ENCODE measurements at places on chromosomes 3 and 15.

DNA sequence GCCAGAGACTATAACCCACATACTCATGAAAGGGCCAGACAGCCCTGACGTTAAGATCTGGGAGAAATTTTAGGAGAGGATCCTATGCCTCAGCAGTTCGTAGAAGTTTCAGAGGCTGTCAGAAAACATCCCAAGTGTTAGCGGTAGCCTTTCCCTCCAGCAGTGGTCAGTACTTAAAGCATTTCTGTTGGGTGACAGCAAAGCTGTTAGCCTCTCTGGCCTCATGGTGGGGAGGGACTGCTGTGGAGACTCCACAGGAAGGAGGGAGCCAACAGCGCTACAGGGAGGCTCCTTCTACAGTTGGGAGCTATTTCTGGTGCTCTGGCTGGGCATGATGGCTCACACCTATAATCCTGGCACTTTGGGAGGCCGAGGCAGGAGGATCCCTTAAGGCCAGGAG is 27.4 kb downstream of the IDH2 start:
- no peak for DNase-seq

GRCh38 chr15:68042156-68042854 is 11.8 kb upstream of the PIAS1 start:
- no peak for DNase-seq

DNA sequence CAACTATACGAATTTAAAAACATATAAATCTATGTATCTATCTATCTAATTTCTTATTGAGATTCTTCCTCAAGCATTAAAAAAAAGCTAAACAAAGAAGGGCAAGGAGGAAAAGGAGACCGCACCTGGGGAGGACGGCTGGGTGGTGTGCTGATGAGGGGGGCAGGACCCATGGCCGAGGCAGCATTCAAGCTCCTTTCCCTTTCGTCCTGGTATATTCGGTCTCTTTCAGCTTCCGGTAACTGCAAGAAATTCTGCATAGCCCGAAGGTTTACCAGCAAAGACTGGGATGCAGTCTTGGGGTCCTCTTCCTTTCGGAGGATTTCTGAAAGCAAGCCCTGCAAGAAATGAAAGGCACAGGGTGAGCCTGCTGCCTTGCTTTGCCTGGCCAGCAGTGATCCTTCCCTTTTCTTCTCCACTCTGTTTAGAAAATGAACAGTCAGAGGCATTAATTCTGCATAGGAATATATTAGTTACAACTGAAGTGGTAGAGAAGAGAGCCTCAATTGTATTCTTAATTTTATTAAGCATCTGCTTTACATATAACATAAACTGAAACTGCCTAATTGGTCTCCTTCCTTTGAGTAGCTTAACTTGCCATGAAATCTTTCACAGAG is 38.8 kb downstream of the SATB1 start:
- no peak for DNase-seq

DNA sequence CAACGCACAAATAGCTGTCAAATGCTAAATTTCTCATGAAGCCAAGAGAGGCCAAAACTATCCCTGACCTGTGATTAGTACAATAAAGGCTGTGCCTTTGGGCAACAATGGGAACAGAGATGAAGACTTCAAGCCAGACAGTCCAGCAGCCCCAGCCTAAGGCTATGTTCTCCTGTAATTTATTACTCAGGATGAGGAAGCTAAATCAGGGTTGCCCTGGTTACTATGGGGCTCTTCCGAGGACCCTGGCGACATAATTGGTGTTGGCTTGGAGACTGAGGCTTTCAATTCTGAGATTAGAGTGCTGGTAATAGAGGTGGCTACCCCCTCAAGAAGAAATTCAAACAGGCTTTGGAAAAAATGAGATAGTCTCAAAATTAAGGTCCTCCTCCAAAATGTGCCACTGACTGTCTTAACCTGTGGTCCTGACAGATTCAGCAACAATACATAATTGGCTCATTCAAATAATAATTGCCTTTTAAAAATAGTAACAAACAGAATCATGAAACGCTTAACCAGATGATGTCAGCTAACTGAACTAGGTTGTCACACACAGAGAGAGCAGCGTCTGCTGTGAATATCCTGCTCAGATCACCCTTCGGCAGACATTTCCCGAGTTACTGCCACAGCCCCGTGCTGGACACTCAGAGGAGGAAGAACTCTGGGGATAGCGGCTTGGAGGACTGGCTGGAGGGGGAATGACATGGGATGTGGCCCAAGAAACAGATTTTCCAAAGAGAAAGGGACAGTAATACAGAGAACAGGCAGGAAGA is 43.0 kb downstream of the NSMCE3 start:
- no peak for DNase-seq

DNA sequence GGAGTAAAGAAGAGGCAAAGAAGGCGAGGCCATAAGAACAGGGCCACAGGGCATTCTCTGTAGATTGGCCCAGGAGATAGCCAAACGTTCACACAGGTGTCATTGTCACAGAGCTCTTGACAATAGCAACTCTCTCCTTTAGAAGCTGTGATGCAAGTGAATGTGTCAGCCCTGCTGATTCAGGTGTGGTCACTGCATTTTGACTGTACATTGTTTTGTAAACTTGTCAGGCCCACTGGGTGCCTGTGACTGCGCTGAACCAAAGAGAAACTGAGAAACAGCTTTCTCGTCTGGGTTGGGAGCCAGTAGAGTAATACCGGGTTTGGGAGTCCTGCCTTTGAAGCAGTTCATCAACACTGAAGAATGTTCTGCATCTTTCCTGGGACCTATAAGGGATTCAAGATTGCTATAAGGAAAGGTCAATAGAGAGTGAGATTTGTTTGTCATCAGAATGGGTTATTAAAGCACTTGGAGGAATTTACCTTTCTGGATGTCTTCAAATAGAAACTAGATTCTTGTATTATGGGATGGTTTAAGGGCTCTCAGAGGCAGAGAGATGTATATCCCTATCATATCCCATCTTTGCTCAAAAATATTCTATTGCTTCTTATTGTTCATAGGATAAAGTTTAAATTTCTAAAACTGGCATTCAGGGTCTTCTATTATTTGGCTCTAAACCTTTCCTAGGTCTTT is 45.4 kb downstream of the TMEM45A start:
- DNase-seq: no peak

DNA sequence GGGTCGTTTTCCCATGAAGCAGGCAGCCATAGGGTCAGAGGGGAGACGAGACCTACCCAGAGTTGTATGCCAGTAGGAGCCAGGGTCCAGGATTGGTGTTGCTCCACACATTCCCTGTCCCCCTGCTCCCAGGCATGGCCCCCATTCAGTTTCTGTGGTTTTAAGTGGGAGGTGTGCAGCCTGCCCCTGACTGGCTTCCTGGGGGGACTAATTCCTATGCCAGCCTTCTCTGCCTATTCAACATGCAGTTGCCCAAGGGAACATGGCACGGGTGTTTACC is 126.3 kb downstream of the EEFSEC start:
- DNase-seq: no peak

DNA sequence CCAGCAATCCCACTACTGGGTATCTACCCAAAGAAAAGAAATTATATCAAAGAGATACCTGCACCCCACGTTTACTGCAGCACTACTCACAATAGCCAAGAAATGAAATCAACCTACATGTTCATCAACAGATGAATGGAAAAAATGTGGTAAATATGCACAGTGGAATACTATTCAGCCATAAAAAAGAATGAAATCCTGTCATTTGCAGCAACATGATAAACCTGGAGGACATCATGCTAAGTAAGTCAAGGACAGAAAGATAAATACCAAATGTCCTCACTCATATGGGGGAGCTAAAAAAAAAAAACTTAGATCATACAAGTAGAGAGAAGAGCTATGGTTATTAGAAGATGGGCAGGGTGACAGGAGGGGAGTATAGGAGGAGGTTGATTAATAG is 9.1 kb downstream of the ZBTB11 start:
- DNase-seq: no peak

- peak; percentile 94 for DNase-seq
These were observed 8.1 kb upstream of the ADAMTS17 start for GRCh38 chr15:100349696-100350433.

- no peak for DNase-seq
These were observed 2.1 kb downstream of the TNFAIP8L3 start for GRCh38 chr15:51092480-51093040.

DNA sequence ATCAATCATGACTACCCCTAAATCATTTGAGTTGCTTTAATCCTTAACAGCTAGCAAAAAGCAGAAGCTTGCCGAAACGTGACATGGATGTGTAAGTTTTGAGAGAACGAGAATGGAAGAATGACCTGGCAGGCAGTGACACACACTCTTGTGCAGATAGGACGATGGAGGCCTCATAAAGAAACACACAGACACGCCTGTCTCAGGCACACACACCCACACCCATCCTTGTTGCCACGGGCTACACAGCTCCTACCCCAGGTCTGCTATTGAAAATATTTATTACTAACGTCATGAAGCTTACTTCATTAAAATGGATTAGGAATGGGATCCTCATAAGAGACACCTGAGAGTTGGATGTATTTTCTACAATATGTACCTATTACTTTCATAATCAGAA is 8.5 kb downstream of the MYO5C start:
- DNase-seq: no peak

GRCh38 chr3:54941690-54942362 is 14.0 kb upstream of the LRTM1 start:
- DNase-seq: no peak

All from cerebellar cortex (tissue), 1 donor.